RCC 7860 (cell line): ENCODE measurements at places on chromosomes 7 and 10.

- DNase-seq, result no peak
Measured at GRCh38 chr10:131724169-131724545, 176.7 kb upstream of the PPP2R2D start.

DNA sequence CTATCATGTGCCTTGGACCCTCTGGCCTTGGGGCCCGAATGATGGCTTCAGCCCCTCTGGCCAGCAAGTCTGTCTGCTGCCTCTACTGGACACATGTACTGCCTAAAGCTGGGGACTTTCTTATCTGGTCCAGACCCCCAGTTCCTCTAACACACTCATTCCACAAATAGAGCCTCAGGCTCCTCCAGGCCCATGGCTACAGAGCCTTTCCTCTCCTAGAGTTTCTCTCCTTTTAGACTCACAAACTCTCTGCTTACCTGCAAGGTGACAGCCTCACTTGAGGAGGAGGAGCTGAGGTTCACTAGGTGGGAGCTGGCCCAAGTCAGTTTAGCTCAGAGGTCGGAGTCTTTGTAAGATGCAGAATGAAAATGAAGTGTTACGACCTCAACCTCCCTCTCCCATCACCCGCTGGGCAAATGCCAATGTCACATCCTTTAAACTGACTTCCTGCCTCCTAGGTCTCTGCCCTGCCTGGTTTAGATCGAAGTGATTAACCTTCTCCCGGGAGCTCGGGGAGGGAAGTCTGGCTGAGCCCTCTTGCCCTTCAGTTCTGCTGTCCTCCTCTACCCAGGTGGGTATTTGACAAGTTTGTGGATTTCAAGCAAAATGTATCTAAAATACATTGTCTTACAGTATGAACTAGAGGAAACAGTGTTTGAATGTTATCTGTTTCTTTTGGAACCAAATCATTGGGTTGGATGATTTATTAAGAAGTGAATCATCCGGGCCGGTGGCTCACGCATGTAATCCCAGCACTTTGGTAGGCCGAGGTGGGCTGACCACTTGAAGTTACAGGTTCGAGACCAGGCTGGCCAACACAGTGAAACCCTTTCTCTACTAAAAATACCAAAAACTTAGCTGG, 71.9 kb upstream of the TNS3 start:
- peak; percentile 87 for DNase-seq

DNA sequence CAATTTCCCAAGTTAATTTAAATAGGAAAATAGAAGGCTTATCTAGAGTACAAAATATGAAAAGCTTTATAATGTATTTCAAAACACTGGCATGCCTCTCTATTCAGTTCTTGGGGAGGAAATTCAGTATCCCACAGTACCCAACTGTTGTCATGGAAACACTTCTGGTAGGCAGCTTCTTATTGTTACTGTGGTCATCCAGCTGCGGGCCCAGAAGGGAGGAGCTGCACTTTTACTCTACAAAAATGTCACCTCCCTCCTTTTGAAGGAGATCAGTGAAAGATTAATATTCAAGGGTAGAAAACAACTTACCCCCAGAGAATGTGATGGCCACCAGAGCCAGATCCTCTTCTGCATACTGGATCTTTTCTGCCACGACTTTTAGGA, 202.8 kb downstream of the RAPGEF5 start:
- no peak for DNase-seq

DNA sequence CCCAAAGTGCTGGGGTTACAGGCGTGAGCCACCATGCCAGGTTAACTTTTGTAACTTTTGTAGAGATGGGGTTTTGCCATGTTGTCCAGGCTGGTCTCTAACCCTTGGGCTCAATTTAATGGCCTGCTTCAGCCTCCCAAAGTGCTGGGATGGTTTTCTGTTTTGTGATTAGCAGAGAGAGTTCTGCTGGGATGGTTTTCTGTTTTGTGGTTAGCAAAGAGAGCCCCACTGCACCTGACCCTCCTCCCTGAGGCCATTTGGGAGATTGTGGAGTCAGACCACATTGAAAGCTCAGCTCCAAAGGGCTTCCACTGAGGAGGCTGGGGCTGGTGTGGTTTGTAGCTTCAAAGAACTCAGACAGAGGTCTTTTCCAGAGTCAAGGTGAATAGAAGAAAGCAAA, 29.6 kb upstream of the CUX1 start:
- DNase-seq, result no peak

DNA sequence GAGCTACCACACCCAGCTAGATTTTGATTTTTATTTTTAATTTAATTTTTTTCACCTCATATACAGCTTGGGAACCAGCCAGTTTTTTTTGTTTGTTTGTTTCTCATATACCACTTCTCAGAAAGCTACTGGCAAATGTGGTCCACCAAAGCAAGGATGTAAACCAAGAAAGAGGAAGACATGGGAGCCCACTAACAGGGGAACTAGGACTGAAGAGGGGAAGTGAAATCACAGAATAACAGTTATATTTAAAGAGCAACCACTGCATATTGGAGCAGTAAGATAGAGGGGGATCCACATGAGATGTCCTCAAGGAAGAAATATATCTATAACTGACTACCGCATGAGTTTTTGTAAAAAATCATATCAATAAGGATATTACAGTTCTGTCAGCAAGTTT, 10.5 kb downstream of the CPVL start:
- no peak for DNase-seq

GRCh38 chr10:96873756-96874467, 41.8 kb downstream of the LCOR start:
- DNase-seq, result no peak

DNA sequence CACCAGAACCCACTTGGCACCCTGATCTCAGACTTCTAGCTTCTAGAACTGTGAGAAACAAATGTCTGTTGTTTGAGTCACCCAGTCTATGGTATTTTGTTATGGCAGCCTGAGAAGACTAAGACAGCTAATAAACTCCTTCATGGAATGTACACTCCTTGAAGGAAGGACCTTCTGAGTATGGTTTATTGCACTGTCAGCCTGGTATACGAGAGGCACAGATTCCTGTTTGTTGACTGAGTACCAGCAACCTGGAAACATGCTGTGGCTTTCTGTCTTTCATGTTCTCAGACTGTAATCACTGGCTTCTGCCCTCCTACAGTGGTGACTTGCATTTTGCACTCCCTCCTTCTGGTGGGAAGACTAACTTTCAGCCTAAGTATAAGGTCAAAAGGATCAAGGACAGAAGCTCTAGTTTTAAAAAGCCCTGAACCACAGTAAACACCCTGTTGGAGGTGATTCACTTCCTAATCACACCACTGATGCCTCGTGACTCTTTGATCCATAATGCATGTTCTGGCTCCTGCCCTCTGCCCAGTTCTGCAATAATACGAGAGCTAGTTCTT, 319.0 kb upstream of the NPSR1 start:
- DNase-seq, result no peak

DNA sequence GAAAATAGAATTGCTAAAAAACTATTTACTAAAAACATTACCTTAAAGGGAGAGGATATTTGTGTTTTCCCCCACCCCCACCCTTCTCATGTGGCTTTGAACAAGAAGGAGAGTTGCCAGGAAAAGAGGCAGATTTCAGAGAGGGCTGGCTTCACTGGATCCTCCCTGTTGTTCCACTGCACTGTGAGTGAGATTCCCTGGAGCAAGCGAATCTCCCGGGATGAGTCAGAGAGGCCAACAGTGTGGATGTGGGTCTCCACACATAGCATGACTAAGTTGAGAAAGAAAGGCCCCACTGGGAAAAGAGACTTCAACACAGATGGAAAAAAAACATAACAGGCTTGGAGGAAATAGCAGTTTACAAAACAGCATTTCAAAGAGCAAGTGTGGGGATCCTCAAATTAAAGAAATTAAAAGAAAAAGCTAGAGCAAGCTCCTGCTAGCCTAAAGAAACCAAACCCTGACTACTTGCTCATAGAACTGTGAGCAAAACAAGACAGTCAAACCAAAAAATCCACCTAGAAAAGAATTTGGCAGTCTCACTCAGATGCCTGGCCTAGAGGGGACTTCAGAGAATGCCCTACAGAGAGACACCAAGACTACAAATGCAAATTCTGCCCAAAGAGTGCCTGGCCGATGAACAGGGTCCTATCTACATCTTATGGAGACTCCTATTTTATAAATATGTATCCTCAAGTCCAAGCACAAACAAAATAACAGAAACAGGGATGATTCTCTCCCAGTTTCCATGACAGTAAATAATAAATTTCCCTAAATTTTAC, 3.4 kb downstream of the CAV1 start:
- peak; percentile 95 for DNase-seq

- DNase-seq, result no peak
Measured at GRCh38 chr10:132363376-132363775, 31.4 kb downstream of the LRRC27 start.

GRCh38 chr7:45975847-45976484, 54.9 kb upstream of the IGFBP3 start:
- DNase-seq, result no peak

- DNase-seq, result peak; percentile 70
Measured at GRCh38 chr7:134514663-134515062, 12.7 kb upstream of the AKR1B10 start.

DNA sequence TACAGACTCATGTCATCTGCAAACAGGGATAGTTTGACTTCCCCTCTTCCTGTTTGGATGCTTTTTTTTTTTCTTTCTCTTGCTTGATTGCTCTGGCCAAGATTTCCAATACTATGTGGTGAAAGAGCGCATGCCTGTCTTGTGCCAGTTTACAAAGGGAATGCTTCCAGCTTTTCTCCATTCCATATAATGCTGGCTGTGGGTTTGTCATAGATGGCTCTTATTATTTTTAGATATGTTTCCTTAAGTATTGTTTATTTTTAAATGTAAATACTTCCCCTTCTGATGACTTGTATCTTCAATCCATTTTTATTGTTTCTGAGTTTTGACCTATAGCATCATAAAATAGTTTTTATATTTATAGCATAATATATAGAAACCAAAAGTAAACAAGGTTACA, 17.9 kb downstream of the FAM237B start:
- DNase-seq, result no peak

DNA sequence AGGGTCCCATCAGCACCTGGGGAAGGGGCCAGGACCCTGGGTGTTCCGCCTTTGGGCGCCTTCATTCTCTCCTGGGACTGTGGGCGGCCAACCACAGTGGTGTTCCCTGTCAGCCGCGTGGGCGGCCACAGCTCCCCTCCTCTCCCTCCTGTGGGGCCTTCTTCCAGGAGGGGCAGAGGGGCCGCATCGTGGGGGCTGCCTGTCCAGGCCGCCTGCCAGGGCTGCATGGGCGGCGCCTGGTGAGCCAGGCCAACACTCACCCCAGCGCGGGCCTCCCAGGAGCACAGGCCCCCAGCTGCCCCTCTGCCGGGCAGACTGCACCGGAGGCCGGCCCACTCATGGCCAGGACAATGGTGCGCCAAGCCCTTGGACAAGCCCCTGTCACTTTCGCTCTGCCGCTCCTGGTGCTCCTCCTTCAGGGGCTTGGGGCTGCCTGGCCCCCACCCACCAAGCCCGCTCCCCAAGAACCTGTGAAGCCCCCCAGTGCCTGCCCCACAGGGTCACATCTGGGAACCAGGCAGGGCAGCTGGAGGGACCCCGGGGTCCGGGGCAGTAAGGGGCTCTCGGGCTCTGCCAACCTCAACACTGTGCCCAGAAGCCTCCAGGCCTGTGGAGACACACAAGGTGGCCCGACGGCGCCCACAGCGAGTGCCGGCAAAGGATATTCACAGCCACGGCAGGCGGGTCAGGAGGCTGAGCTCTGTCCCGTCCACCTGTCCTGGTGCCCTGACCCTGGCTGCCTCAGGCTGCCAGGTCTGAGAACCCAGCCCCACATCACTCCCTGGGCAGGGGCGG, 42.8 kb downstream of the AP5Z1 start:
- no peak for DNase-seq

DNA sequence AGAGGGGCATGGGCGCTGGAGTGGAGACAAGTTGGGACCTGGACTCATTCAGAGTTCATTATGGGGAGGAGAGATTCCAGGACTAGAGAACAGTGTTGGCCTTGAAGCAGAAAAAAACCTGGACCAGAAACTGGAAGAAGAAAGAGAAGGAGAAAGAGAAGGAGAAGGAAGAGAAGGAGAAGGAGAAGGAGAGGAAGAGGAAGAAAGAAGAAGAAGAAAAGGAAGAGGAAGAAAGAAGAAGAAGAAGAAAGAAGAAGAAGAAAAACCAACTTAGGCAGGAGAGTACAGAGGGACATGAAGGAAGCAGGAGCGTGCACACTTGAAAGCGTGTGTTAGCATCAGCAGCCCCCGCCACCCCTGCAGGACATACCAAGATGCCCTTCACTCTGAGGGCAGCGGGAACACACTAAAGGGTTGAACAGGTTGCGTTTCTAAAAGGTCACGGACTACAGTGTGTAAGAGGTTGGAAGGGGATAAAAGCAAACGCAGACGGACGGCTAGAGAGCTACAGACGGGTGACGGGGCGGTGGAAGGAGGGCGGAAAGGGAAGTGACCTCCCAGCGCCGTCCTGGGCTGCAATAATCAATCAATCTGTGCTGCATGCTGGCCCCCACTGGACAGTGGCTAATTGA, 95.3 kb downstream of the SEC61G start:
- DNase-seq, result no peak
